ENCODE measurements at places on chromosomes 2 and 18.

DNA sequence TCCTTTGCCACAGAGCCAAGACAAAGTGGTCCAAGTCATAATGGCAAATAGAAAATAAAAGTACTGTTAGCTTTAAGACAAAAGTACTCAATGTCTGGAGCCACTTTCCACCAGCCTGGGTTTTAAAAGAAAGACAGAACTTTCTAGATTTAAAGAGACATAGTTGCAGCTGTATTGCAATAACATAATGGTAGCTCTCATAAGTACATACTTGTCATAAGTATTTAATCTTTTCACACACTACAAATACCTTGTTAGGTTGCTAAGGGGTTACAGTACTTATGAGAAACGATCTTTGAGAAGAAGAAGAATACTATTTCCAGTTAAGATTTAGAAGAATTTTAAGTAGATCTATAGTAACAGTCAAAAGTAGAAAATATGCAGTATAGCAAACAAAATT is 28.9 kb upstream of the AQP4 start:
- DNase-seq: no peak

DNA sequence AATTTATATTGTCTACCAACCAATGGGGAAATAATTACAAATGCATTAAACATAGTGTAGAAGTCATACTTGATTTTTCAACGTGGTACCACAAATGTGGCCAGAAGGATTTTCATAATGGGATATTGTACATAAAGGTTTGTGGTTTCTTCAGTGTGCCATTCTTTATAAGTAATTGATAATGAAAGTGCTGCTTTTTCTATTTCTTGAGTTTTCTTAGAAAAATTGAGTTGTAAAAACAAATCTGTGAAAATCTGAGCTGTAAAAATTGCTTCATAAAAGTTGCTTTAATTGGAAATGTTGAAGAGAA is 103.6 kb downstream of the KYNU start:
- no peak for DNase-seq

- no peak for DNase-seq
Observed at GRCh38 chr2:101120124-101120996, 30.8 kb downstream of the TBC1D8 start.

GRCh38 chr2:33784488-33784887 is 185.4 kb upstream of the FAM98A start:
- no peak for DNase-seq

- DNase-seq: no peak
Observed at GRCh38 chr2:10559101-10559500, 111.0 kb upstream of the ODC1 start.

DNA sequence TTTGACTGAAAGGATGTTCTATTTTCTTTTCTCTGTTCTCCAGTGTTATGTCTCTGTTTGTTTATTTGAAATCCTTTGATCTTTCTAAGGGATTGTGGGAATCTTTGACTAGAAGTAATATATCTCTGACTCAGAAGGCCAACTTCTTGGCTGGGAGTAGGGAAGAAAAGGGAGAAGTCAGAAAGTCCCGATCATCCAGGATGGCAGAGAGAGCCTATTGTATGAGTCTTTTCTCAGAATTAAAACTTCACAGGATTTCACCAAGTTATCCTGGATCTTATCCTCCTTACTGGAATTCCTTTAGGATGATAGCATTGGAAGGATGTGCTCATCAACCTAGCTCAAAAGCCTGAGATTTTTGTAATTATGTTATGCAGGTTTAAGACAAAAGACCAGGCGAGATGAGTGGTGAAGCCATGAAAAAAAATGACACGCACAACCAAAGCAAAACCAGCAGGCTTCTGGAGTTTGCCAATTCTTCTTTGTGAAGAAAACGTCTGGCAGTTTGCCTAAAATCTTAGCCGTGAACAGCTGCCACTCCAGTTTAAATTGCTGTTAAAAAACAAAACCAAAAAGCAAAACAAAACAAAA is 383.6 kb upstream of the SMIM21 start:
- DNase-seq: no peak

GRCh38 chr2:128538396-128538795 is 219.7 kb upstream of the HS6ST1 start:
- no peak for DNase-seq

- DNase-seq: no peak
Observed at GRCh38 chr18:26453386-26453901, 94.9 kb downstream of the KCTD1 start.

DNA sequence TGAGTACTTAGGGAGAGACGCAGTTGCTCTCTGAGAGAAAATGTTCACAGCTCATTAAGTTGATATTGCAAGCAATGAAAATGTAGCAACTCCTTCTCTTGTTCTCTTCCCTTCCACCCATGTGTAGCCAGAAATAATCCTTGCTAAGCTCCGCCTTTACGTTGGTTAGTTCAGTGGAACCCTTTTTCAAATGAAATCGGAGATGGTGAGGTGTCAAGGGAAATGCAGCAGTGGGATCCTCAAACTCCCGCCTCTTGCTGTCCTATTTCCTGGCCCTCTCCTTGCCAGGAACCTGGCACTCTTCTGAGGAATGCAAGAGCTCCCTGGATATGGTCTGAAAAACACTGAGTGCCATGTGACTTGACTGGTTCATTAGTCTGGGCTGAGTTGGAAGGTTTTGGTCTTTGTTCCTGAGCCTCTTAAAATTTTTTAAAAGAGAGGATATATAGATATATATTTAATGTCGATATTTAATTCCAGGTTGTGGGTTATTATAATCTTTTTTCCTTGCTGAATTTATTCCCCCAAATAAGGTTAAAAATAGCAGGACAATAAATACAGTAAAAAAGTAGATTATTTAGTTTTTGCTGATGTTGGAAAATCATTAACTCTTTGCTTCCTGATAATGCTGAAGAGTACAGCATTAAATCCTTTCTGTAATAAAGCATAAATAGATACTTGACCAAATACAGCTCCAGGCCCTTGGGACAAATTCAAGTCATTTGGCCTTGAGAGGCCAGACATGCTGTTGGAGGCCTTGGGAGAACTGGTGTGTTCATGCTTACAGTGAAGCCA is 116.2 kb downstream of the EML6 start:
- DNase-seq: no peak

DNA sequence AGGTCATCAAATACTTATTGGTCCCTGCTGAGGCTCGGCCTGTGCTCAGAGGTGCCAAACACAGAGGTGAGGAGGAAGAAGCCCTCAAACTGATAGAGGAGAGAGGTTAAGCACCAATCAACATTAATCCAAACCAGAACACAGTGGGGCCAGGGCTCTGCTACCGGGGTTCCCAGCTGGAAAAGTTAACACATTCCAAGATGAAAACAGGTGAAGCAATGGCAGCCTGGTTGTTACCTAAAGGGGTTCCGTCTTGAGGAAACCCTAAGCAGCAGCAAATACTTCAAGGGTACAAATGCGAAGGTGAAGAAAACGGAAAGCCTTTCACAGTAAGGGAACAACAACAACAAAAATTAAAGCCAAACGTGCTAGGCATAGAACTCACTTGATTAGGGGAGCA is 5.4 kb downstream of the TGFA start:
- DNase-seq: no peak

DNA sequence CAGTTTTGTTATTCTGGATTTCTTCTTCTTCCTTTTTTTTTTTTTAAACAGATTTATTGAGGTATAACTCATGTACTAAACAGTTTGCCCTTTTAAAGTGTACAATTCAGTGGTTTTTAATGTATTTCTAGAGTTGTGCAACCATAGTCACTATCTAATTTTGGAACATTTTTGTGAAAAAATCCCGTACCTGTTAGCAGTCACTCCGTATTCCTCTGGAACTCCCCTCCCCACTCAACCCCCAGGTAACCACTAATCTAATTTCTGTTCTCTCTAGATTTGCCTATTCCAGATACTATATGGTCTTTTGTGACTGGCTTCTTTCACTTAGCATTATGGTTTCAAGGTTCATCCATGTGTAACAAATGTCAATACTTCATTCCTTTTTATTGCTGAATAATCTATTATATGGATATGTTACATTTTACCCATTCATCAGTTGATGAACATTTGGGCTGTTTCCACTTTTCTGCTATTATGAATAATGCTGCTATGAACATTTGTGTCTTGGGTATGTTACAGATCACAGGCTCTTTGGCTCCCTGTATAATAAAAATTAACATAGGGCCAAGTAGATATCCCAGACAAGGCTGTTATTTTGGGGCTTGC is 21.9 kb downstream of the EHBP1 start:
- DNase-seq: no peak

DNA sequence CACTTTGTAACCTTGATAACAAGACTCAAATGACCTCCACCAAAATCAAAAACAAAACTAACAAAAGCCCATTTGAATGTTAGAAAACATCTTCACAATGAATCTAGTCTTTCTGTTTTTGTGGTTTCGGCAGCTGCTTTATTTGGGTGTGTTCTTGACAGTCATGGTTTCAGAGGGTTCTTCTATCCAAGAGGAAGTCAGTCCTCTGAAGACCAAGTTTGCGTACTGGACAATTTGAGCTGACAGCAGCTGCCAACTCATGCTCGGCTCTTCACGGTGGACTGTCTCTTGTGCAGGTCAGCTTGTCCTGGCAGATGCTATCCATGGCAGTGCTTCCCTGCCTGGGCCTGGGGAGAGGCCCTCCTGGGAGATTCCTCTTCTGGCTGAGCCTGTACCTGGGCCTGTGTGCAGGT is 91.0 kb downstream of the TMEM17 start:
- no peak for DNase-seq

DNA sequence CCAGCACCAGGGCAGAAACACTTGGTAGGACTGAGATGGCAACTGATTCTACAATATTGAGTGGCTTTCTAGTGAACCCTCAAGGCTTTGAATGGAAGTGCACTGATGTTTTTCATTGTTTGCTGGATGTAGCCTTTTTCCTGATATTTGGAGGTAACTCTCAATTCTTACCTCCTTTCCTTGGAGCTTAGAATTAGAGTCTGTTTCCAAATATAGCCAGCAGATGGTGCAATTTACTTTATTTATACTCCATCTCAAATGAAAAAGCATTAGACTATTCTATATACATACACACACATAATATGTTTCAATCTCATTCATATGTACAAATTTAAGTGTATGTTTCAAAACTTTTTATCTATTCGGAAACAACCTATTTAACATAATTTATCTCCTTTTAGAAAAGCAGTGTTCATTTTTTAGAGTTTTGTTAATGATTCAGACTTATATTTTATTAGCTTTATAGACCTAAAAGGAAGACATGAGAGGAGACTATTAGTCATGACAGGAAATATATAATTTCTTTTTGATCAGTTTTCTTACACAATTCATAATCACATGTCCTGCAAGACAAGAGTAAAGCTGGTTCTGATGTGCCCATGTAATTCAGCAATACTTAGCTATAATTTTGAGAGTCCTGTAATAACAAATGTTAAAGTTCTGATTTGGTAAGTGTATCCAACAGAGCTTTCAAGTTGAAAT is 124.8 kb downstream of the NUP35 start:
- DNase-seq: no peak

DNA sequence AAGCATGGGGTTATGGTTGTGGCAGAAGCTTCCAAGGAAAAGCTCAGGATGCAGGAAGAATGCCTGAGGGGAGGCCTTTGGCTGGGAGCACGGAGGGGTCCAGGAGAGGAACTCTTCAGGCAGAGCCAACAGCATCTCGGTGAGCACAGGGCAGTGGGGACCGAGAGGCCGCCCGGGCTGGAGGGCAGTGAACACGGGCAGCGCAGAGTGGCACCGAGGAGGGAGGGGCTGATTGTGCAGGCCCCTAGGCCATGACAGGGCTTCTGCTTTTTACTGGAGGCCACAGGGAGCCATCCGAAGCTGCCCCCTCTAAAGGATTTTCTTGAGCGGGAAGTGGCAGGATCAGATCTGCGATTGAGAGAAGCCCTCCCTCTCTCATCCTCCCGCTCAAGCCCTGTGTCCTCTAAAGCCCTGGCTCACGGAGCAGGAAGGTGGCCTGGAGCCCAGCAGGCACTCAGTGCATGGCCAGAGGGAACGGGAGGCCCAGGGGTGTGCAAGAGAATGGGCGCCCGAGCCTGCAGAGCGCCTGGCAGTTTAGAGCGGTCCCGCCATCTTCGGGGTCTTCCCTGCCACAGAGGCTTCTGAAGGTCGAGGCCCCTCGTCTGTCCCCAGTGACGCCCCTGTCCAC is 110.0 kb upstream of the STON1 start:
- DNase-seq: no peak

- DNase-seq: no peak
Observed at GRCh38 chr2:2464643-2465042, 133.6 kb upstream of the MYT1L start.

- DNase-seq: no peak
Observed at GRCh38 chr2:199310771-199311585, 146.8 kb downstream of the SATB2 start.

DNA sequence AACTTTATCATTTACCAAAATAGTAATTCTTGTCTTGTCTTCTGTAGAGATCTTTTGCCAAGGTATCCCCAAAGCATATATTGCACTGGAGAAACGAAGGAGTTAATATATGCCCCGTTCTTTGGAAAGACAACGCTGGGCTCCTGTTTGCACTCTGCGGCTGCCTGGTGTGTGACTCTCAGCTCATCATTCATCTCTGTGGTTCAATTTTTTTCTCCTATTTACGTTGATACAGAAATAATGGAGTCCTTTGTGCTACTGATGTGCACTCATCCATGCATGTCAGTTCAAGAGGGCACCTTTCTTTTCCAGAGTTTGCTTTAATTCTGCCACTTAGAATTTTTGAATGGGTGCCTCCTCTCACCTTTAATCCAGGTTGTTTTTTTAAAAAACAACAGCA is 655.5 kb downstream of the DCDC2C start:
- no peak for DNase-seq

DNA sequence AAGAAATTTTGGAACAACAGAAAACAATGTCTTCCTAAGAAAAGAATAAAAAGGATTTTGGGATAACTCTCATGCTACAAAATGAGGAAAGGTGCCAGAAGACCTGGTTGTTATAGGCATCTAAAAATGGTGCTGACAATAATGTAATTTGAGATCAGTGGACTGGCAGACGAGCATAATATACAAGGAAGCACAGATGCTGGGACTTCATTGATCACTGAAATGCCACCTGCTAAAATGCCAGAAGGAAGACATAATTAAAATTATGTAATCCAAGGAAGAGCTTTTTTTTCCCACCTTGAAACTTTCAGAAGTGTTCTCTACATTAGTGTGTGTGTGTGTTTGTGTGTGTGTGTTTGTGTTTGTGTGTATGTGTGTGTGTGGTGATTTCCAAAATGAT is 535.9 kb downstream of the XIRP2 start:
- no peak for DNase-seq

GRCh38 chr18:73961804-73962203 is 185.8 kb downstream of the FBXO15 start:
- no peak for DNase-seq

DNA sequence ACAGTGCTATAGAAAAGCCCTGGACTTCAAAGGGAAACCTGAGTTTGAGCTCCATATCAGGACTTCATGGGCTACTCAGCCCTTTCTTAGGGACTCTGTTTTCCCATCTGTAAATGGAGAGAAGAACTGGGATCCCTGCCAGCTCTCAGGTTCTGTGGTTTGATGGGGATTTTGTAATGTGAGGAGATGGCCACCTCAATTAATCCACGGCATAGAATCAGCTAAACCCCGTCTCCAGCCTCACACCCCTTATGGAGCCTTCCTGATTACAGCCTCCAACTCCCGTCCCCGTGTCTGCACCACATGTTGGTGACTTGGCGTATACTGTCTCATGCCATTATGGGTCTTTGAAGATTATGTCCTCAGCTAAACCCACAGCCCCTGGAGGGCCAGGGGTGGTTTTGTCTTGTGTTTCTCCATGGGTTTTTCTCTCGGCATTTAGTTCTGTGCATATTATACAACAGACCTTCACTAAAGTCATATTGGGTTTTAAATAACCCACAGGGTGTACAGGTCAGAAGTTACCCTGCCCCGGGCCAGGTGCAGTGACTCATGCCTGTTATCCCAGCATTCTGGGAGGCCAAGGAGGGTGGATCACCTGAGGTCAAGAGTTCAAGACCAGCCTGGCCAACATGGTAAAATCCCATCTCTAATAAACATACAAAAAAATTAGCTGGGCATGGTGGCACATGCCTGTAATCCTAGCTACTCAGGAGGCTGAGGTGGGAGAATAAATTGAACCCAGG is 63.8 kb upstream of the PPP1CB start:
- no peak for DNase-seq
